ENCODE measurements at places on chromosomes 12 and 14. TPM values are rescaled to one million over a fixed set of nuclear protein-coding genes. Genes with fewer than 3 reads are reported as not detected.

DNA sequence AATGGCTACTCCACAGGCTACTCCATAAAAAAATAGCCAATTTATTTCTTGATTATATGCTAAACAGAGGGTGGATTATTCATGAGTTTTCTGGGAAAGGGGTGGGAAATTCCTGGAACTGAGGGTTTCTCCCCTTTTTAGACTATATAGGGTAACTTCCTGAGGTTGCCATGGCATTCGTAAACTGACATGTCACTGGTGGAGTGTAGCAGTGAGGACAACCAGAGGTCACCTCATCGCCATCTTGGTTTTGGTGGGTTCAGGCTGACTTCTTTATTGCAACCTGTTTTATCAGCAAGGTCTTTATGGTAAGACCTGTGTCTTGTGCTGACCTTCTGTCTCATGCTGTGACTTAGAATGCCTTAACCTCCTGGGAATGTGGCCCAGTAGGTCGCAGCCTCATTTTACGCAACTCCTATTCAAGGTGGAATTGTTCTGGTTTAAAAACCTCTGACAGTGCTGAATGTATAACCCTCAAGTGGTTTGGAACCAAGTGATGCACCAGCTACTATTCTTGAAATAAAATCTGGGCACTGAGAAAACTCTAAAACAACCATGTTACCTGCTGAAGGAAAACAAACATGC lies 27.7 kb downstream of the C12orf56 start:
- H3K36me3 ChIP-seq: no peaks in the 10 kb centered on the region
- H3K4me3 ChIP-seq: no peak overlapping the region
- H3K27me3 ChIP-seq: no peaks in the 10 kb centered on the region
- DNase-seq: no peak
- H3K4me1 ChIP-seq: no peaks in the 10 kb centered on the region

DNA sequence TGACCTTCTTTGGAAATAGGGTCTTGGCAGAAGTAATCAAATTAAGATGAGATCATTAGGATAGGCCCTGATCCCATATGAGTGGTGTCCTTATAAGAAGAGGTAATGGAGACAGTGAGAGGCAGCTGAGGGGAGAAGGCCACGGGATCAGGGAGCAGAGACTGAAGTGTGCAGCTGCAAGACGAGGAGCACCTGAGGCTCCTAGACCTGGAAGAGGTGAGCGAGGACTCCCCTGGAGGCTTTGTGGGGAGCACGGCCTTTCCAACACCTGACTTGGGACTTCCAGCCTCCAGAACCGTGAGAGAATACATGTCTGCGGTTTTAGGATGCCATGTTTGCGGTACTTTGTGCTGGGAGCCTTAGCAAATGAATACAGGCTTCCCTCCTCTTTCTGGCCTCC lies 37.5 kb downstream of the LRTM2 start:
- H3K36me3 ChIP-seq: no peaks in the 10 kb centered on the region
- H3K4me3 ChIP-seq: no peak overlapping the region
- no peak for DNase-seq

GRCh38 chr12:64088431-64089349 lies 133.4 kb downstream of the KICS2 start:
- H3K4me1 ChIP-seq: peaks cover 48% of the 10 kb centered on the region
- peak; percentile 35 for DNase-seq
- no peaks in the 10 kb centered on the region for H3K36me3 ChIP-seq
- no peaks in the 10 kb centered on the region for H3K27me3 ChIP-seq

DNA sequence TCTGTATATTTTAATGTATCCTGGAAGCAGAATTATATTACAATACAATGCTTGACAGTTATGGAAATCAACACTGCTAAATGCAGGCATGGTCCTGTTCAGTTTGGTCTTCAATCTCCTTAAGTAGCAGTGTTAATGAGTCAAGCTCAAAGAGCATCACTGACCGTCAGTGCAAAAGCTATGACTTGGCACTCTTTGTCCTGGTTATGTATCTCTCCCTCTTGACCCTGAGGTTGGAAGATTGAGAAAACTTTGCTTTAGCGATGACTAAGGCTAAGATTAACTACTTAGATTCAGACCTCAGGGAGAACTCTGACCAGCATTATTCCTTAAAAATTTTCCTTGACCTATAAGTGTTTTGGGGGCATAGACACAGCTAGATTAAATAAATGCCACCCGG lies 10.9 kb downstream of the CLEC7A start:
- H3K27ac ChIP-seq: no peak overlapping the region
- DNase-seq: no peak
- H3K27me3 ChIP-seq: no peaks in the 10 kb centered on the region
- H3K4me1 ChIP-seq: no peaks in the 10 kb centered on the region

DNA sequence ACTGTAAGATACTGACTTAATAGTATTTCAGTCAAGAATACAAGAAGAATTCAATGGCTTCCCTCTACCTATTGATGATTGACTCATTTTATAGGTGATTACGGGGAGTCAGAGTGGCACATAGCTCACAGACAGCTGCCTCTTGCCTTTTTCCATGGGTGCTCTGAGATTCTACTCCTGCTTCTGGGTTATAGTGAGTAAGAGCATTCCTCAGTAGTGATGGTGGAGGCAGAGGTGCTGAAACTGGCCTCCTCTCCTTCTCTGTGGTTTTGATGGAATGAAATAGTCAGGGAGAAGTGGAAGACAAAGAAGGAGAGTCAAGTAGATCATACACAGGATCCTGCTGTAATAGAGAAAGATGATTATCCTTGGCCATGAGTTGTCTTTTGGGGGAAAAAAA lies 438.2 kb upstream of the FAR2 start:
- no peaks in the 10 kb centered on the region for H3K27me3 ChIP-seq
- no peak overlapping the region for H3K4me3 ChIP-seq
- H3K4me1 ChIP-seq: no peaks in the 10 kb centered on the region
- H3K27ac ChIP-seq: no peak overlapping the region
- DNase-seq: no peak
- no peaks in the 10 kb centered on the region for H3K36me3 ChIP-seq

DNA sequence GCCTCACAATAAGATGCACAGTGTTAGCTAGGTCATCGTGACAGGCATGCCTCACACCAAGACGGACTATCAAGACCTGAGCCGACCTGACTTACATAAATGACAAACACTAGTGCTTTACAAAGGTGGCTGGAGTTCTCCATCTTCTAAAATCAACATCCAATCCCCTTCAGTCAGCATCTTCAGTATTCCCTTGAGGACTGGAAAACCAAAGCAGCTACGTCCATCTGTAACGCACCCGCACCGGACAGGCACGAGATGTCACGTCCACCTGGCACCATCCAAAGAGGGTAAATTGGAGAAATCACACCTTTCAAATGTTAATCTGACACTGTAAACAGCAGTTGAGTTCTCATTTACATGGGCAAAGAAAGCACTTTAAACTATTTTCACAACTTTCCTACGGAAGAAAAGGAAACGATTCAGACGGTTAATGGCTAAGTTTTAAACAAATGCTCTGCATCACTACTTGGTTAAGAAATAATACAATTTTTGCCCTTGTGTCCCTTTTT lies 130.2 kb downstream of the PRICKLE1 start:
- H3K4me1 ChIP-seq: no peaks in the 10 kb centered on the region
- H3K27me3 ChIP-seq: no peaks in the 10 kb centered on the region
- no peak overlapping the region for H3K4me3 ChIP-seq
- DNase-seq: no peak
- no peaks in the 10 kb centered on the region for H3K36me3 ChIP-seq
- no peak overlapping the region for H3K27ac ChIP-seq

DNA sequence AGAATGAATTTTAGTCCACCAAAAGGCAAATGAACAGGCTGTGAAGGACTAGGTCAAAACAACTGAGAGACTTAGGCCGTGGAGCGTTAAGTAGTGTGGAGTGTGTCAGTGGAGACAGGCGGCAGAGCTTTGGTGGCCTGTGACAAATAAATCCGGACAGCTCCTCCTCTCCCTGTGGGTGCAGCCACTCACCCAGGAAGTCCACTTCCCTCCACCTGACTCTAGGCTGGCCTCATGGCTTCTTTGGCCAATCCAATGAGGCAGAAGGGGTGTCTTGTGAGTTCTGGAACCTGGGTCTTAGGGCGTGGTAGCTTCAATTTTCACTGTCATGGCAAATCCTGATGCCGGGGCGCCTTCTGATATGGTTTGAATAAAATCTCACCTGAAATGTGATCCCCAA lies 180.9 kb upstream of the C14orf180 start:
- no peak for DNase-seq
- H3K4me3 ChIP-seq: no peak overlapping the region
- H3K27ac ChIP-seq: no peak overlapping the region
- no peaks in the 10 kb centered on the region for H3K27me3 ChIP-seq

DNA sequence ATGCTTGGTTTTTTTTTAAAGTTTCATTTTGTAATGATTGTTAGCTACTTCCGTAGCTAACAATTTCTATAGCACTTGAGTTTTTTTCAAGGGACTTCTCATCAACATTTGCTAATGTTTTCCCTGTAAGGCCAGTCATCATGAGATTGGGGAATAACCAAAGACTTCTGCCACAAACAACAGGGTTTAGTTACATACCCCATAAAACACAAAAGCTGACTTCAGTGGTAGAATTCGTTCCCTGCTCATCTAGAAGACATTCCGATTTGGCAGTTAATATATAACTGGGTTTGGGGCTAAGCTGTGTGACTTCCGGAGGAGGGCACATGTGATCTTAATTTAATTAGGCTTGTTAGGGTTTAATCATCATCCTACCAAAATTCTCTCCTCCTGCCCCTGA lies 22.9 kb downstream of the EGLN3 start:
- no peaks in the 10 kb centered on the region for H3K4me1 ChIP-seq
- no peak overlapping the region for H3K4me3 ChIP-seq
- H3K27ac ChIP-seq: no peak overlapping the region

DNA sequence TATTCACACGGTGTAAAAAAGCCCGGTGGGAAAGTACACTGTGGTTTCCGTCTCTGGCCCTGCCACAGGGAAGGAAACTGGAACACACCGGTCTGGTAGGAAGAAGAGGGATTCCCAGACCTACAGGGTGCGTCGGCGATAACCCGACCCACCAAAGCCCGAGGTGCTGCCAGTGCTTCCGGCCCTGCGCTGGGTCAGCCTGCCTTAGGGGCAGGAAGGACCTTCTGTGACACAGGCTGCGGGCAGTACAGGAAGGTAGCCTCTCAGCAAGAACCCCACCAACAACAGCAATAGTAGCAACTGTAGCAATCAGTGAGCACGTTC lies 169.5 kb upstream of the FKBP4 start:
- H3K4me3 ChIP-seq: no peak overlapping the region
- no peaks in the 10 kb centered on the region for H3K4me1 ChIP-seq
- no peaks in the 10 kb centered on the region for H3K27me3 ChIP-seq
- H3K27ac ChIP-seq: no peak overlapping the region

DNA sequence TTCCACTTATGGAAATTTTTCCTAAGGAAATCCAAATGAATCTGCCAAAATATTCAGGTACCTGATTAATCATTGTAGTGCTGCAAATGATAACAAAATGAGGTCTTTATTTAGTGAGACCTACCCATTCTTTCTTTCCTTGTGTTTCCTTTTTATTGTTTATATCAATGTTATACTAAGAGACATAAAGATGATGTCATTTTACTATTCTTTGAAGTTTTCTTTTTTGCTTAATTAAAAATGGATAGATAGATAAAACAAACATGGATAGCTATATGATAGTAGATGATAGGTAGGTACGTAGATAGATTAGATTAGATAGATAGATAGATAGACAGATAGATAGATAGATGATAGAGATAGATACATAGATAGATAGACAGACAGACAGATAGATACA lies 669.5 kb upstream of the TBX3 start:
- no peak overlapping the region for H3K27ac ChIP-seq
- H3K4me3 ChIP-seq: no peak overlapping the region
- no peaks in the 10 kb centered on the region for H3K4me1 ChIP-seq
- no peak for DNase-seq
- no peaks in the 10 kb centered on the region for H3K36me3 ChIP-seq
- no peaks in the 10 kb centered on the region for H3K27me3 ChIP-seq

Gene FAM90A1
- 0.21 TPM for total RNA-seq

Gene PPM1H
- 0.90 TPM for total RNA-seq

Gene MYF6
- total RNA-seq: not detected

Gene NRIP2
- 31.6 TPM for total RNA-seq

Gene OR6C1
- not detected for total RNA-seq

Gene PTPRB
- 40.2 TPM for total RNA-seq

All from tibial nerve (tissue), 4 donors.